ENCODE measurements at places on chromosomes 3 and 15. TPM values are rescaled to one million over a fixed set of nuclear protein-coding genes. Genes with fewer than 3 reads are reported as not detected.

The CDV3 gene
- 145 TPM for total RNA-seq

The RCCD1 gene
- total RNA-seq: 20.5 TPM

The IDH2 gene
- total RNA-seq: 92.2 TPM

The SAMMSON gene
- 1.2 TPM for total RNA-seq

The IL5RA gene
- total RNA-seq: 0.44 TPM

The CAV3 gene
- total RNA-seq: 8.4 TPM

The P3H2 gene
- 46.3 TPM for total RNA-seq

The MEX3B gene
- total RNA-seq: 22.9 TPM

The NANOGP8 gene
- not detected for total RNA-seq

The MORC1 gene
- total RNA-seq: not detected

All from camera-type eye (tissue), 1 donor.